ENCODE measurements at places on chromosomes 11 and 22.

DNA sequence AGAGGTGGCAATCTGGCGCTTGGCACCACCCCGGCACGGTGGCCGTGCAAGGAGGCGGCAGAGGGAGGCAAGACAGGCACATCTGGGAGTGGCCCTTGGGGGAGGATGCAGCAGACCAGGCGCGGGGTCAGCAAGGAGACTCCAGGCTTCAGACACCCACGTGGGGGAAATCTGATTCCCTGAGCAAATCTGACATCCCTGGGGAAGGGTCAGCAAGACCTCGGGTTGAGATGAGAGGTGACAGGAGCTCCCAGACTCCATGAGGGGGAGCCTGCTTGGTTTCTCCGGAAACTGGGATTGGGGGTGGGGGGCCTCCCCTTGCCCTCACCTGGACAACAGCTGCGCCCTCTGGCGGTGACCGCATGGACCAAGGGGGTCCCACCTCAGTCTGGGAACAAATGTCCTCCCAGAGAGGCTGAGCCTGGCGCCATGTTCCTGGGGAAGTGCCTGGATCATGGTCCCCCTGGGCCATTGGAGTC, 4.0 kb upstream of the RCOR2 start:
- no peak for DNase-seq

- no peak for DNase-seq
Observed at GRCh38 chr11:5631417-5631816, 6.6 kb downstream of the TRIM34 start.

GRCh38 chr11:71543866-71544265, 4.4 kb upstream of the KRTAP5-9 start:
- DNase-seq: no peak

- no peak for DNase-seq
Observed at GRCh38 chr11:2942447-2942846, 13.2 kb upstream of the PHLDA2 start.

DNA sequence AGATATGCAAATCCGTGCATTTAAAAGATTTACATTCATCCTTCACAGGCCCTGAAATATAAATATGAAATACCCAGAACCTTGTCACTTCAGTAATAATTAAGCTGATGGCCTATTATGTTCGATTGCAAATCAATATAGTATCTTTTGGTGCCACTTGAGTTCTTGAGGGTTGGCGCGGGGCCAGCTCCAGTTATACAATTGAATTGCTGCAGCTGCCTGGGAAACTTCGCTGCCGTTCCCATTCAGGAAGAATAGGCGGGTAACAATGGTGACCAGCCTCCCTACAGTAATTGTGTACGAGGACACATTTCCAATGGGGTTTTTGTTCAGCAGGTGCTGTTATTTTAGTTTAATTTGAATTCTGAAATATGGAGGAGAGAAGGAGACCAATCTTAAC, 451.2 kb downstream of the INSC start:
- no peak for DNase-seq

- no peak for DNase-seq
Observed at GRCh38 chr11:116535994-116536393, 236.8 kb downstream of the BUD13 start.

GRCh38 chr11:107840129-107840484, 18.5 kb downstream of the SLC35F2 start:
- DNase-seq: no peak

DNA sequence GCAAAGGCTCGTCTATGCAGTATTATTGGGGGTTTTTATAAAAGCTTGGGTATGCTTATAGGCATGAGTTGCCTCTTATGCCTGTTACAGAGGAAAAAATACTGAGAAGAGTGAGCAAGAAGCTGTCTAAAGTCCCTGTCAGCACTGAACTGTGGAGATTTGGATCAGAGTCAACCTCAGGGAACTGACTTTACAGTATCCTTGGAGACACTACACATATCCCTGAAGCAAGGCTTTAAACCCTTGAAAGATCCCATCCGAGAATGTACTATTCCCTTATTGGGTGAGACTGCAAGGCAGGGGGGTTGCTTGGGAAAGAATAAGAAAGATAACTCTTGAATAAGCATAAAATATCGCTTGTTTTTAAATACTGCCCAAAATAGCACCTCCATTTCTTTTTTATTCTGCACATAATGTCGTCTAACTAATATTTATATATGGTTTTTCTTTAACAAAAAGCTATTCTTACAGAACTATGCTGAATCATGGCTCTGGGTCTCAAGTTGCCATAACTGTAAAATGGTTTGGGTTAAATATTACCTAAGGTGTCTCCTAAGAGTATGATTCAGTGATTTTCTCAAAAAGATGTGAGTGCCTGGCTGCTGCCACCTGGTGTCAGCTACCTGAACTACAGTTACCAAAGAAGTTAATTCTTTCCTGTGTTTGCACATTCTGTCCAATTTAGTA, 1062.8 kb downstream of the DLG2 start:
- DNase-seq: no peak

DNA sequence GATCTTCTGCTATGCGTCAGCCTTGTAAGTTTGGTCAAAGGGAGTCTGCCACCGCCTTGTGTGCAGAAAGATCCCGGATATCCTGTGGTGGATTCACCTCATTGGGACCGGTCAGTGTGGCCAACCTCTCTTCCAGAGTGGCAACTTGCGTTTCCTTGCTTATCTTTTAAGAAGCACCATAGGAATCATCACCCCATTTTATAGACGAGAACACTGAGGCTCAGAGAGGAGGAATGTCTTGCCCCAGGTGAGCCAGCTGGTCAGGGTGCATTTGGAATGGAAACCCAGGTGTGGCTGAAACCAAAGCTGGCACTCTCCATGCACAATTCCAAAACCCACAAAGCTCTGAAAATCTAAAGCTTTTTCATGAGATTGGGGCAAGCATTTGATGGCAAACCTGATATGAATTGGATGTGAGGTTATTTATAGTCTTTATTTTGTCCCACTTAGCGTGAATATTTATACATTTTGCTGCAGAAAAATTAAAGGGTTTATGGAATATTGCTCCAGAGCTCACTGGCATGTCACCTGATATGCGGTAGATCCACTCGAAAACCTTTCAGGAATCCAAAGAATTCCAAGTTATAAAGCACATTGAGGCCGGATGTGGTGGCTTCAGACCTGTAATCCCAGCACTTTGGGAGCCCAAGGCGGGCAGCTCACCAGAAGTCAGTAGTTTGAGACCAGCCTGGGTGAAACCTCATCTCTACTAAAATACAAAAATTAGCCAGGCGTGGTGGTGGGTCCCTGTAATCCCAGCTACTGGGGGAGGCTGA, 12.1 kb upstream of the EIF3D start:
- DNase-seq: no peak

- no peak for DNase-seq
Observed at GRCh38 chr11:46504817-46505613, 88.8 kb downstream of the AMBRA1 start.

- DNase-seq: no peak
Observed at GRCh38 chr22:28891156-28891733, 7.9 kb downstream of the ZNRF3 start.

- DNase-seq: no peak
Observed at GRCh38 chr11:88683024-88683423, 345.5 kb upstream of the CTSC start.

DNA sequence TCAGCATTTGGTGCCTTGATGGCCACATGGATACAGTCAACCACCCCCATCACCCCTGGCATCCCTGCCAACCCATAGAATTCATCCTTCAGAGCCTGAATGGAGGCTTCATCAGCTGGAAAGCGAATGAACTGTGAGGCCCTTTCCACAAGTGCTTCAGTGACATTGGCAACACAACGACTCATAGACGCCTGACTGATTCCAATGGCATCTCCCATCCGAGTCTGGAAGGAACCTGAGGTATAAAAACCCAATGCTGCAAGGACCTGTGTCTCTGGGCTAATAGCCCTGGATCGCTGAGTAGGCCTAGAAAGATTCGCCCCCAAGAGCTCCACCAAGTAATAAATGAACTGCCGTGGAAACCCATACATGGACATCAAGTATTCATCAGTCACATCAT, 1.3 kb downstream of the HARBI1 start:
- no peak for DNase-seq

DNA sequence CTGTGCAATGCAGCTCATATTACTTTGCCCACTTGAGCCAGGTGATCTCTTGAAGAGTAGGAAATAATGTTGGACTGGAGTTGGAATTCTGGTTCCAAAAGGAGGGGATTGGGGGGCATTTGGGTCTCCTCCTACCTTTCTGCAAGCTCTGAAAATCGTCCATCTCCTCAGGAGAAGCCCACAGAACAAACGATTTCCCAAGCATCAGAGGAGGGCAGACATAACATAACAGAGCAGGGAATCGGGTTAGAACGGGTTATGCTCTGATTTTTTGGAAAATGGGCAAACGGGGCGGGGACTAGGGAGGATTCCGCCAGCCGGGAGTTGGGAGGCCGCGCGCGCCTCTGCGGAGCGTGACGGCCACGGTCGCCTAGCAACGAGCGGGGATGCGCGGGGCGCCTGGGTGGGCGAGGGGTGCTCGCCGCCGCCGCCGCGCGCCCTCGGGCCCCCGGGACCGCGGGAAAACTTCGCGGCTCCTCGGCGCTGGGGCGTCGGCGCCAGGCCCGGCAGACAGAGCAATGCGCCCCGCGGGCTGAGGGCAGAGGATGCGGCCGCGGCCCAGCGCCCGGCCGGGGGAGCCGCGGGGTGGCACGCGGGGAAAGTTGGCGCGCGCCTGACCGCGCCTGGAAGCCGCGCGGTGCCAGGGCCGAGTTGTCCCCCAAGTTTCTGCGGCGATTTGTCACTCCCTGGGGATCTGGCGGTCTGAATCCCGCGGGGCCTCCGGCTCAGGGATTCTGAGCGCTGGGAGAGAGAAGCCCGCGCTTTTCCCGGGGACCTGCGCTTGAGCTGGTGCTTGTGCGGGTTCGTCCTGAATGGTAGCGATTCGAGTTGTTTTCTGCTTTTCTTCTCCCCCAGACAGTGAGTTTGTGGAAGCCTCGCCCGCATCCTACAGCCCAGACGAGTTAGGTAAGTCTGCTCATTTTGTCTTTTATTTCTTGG, 27.8 kb upstream of the AMOTL1 start:
- DNase-seq: no peak

DNA sequence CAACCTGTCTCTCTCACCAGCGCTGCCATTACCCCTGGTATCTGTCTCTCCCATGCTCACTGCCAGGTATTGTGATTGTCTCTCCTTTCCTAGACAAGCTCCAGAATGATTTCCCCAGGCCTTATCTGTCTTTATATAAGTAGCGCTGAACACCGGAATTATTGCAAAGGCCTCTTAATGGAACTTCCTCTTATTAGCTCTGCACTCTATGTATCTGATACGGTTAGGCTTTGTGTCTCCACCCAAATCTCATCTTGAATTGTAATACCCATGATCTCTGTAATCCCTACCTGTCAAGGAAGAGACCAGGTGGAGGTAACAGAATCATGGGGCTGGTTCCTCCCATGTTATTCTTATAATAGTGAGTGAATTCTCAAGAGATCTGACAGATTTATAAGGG, 39.3 kb downstream of the DDI1 start:
- DNase-seq: no peak

DNA sequence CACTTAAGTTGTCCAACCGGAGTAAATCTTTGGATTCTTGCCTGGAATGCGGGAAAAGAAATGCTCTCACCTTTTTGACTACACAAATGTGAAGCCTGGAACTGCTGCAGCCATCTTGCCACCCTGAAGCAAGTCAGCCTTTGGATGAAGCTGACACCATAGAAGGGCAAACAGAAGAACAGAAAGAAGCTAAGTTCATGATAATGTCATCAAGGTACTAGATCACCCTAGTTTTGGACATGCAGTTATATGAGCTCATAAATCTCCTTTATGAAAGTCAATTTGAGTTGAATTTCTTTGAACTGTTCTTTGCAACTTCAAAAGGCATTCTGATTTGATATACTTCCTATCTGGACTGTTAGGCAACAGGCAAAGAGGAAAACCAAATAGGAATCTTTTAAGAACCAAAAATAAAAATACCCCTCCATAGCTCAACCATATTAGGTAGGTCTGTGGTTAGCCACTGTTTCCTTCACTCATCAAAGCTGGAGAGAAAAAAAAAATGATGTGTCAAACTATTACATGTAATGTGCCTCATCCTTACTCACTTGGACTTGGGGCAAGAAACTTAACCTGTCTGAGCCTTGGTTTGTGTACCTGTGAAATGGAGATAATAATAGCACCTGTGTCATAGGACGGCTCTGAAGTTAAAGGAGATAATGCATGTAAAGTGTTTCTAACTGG, 91.9 kb downstream of the WT1 start:
- DNase-seq: no peak

GRCh38 chr11:96187822-96188221, 155.2 kb downstream of the MAML2 start:
- DNase-seq: no peak

- DNase-seq: no peak
Observed at GRCh38 chr22:37690901-37691504, 4.9 kb downstream of the NOL12 start.

GRCh38 chr22:27772081-27772983, 29.2 kb downstream of the MN1 start:
- no peak for DNase-seq

GRCh38 chr22:26974914-26975803, 317.8 kb downstream of the MIAT start:
- no peak for DNase-seq

DNA sequence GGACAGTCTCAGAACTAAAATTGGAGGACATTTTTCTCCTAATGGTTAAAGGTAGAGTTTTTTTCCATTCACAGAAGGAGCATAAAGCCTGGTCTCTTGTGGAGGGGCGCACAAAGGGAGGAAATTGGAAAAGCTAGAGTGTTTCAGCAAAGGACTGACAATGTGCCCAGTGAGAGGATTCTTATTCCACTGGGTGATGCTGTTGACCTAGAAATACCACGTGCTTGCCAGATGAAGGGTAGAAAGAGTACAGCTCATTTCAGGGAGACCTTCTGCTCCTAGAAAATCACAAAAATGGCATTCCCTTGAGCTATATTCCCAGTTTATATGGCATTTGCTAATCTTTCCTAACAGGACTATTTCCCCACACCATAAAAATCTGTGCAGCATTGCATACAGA, 21.1 kb downstream of the MS4A6E start:
- DNase-seq: no peak

GRCh38 chr11:107824668-107825369, 33.8 kb downstream of the SLC35F2 start:
- no peak for DNase-seq

- no peak for DNase-seq
Observed at GRCh38 chr11:43517518-43517917, 158.8 kb downstream of the TTC17 start.

GRCh38 chr11:69044111-69045013, 4.4 kb upstream of the TPCN2 start:
- DNase-seq: no peak

DNA sequence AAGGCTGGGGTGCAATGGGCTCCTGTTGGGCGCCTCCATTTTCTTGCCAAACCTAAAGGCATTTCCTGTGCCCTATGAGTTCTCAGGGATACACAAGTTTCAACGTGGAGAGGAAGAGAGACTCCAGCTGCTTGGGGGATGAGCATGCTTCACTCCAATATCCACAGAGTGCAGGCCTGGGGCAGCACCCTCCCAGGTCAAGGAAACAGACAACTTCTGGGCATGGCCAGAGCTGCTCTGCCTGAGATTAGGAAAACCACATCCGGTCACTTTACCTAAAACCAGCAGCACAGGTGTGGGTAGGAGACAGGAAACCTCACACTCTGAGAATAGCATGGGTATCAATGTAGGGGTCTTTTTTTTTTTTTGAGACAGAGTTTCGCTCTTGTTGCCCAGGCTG, 28.7 kb downstream of the TMEM184B start:
- DNase-seq: no peak
